ENCODE measurements at places on chromosomes 7 and 10.

GRCh38 chr10:107829161-107829560 lies 664.7 kb upstream of the SORCS1 start:
- no peak for DNase-seq

GRCh38 chr7:105878746-105879605 lies 2.6 kb upstream of the ATXN7L1 start:
- DNase-seq: no peak

GRCh38 chr7:55623617-55624016 lies 51.3 kb upstream of the VOPP1 start:
- DNase-seq: no peak

DNA sequence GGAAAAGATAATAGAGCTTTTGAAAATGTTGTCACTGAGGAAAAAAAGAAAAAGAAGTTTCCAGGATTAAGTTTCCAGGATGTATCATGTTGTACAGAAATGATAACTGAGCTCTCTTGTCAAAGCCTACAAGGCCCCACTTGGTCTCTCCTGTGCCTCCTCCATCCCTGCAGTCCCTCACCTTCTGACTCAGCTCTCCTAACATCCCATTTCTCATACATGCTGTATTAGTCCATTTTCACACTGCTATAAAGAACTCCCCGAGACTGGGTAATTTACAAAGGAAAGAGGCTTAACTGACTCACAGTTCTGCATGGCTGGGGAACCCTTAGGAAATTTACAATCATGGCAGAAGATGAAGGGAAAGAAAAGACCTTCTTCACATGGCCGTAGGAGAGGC lies 3.8 kb upstream of the DGKI start:
- no peak for DNase-seq

DNA sequence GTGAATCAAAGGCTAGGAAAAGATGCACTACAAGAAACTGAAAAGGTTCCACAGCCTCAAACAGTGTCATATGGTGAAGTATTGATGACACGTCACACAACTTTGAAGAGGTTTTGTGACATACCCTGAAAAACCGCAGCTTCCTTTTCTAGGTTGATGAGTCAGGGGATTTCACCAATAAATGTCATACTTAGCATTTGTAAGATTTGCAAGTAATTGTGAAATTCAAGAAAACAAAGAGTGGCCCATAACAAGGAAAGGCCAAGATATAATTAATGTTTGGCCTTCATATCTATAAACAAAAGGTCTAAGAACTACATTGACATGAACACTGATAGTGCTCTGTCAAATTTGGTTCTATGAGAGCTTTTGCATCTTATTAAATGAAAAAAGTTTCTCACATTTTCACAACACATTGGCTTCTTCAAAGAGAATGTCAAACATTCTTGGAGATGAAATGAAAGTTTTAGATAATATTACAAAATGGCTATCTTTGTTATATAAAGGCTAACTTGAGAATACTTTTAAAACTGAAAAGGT lies 62.0 kb upstream of the NAMPT start:
- peak; percentile 95 for DNase-seq

DNA sequence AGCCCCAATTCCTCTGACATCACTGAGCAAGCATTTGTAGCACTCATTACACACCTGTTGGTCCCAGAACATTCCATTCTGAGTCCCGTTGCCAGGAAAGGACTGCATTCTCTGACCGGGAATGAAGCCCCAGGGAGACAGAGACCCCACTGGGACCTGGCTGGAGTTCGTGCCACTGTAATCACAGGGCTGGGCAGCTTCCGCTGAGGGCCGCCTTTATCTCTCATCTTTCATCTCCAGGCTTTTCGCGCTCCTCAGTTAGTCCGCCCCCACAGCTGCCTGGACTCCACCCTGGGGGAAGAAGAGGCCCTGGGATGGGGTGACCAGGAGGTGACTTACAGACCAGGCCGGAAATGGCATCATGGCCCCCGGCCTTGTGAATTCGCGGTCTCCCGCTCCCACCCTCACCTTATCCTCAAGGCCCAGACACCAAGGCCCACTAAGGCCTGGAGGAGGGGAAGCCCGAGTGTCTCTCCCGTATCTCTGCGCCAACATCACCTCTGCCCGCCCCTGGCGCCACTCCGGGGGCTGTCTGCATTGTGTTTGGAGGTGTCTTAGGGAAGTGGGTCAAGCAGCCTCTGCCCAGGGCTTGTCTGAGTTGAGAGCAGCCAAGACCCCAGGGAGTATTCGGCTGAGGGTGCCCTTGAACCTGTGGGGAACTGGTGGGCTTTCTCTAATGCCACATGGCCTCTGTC lies 75.4 kb downstream of the PROSER2 start:
- DNase-seq: peak; percentile 88

GRCh38 chr7:2245883-2246675 lies 4.1 kb downstream of the NUDT1 start:
- no peak for DNase-seq

DNA sequence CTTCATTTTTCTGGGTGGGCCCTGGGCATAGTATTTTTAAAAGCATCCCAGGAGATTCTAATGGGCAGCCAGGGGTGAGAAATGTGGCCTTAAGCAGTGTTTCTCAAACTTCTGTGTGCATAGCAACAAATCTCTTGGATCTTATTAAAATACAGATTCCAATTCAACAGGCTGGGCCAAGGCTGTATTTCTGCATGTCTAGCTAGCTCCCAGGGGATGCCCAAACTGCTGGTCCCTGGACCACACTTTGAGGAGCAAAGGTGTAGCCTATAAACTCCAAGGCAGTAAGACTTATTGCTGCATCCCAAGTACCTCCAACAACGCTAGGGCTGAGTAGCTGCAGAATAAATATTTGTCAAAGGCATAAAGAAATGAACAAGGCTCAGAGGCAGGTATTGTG lies 292.9 kb upstream of the ZMIZ1 start:
- no peak for DNase-seq

Measured in bronchial epithelial cell (primary cell).